ENCODE measurements at places on chromosomes 7 and 10.

DNA sequence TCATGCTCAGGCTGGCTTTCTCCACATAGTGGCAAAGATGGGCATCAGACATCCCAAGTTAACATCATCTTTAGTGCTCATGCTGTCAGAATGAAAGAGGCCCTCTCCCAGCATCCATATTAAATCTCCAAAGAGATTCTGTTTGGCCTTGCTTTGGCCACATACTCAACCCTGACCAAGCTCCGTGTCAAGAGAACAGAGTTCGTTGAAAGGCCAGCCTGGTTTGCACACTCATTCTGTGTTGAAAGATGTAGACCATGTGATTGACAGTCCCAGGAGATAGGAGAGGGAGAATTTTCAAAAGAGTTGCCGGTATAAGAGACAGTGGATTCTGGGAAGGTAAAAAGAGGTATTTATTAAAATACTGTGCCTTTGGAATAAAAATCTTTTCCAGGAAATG is 19.7 kb downstream of the MET start:
- no peak for DNase-seq

GRCh38 chr7:52450816-52451215 is 584.6 kb upstream of the POM121L12 start:
- no peak for DNase-seq

- DNase-seq, result peak; percentile 30
Measured at GRCh38 chr10:5506751-5507648, 7.6 kb upstream of the CALML5 start.

DNA sequence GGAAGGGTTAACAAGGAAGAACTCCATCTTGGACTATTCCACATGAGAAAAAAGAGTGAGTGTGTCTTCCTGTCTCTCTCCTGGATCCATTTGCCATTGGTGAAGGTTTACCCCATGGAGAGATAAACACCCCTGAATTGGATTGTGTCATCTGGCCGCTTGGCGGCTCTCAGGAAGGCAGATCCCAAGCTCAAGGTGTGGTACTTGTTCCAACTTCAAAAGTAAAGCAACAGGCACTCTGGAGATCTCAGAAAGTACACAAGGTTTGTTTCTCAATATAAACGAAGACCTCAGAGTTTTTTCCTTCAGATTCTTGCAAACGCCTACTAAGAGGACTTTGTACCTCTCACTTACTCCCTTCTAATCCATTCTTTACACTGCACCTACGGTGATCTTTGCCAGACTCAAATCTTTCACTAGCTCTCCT is 116.7 kb downstream of the REEP3 start:
- DNase-seq, result no peak

GRCh38 chr10:61761825-61762217 is 99.1 kb downstream of the CABCOCO1 start:
- no peak for DNase-seq

GRCh38 chr7:151768805-151769187 is 108.1 kb downstream of the PRKAG2 start:
- DNase-seq, result no peak

DNA sequence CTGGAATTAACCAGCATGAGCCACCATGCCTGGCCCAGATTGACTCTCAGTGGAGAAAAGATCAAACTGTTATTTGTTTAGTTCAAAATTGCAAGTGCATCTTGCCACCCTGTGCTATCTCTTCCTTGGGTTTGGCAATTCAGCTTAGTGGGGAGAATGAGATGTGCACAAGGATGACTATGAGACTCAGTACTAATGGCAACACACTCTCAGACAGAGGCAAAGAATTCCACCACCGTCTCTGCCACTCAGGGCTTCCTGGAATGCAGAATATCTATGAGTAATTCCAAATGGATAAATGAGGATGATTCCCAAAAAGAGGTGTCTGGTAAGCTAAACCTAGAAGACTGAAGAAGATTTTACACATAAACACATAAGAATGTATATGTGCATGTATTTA is 525.8 kb downstream of the NRG3 start:
- DNase-seq, result no peak
